HTR-8/SVneo (cell line): ENCODE measurements at places on chromosomes 11 and 22.

DNA sequence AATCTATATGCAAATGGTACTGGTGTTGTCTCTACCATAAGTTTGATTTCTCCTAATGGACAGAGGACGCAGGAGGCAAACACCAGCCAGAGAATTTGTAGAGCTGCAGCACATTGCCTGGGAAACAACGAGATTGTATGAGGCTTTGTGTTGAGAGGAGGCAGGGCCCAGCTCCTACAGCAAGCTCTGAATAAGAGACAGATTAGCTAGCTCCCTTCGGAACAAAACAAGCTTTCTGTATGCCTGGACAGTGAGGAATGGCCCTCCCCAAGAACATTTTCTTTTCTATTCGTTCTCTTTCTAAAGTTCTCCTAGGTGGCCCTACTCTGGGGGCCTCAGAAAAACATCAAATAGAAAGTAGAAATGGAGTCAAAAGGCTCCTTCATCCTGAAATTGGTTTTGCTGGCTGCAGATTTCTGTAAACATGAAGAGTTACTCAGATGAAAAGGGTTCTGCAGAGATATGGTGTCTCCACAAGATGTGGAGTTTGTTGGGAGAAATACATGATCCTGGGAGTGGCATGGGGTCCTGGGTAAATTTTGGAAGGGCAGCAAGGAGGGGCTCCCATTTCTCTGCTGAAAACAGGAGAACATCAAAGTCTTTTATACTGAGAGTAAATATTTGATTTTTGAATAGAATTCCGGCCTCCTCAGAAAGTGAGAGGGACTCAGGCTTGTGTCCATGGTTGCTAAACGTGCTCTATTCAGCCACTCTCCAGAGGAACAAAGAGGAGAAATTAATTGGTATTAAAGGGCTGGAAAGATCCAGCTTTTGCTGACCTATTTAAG is 6.8 kb upstream of the HEPACAM start:
- no peak for DNase-seq

DNA sequence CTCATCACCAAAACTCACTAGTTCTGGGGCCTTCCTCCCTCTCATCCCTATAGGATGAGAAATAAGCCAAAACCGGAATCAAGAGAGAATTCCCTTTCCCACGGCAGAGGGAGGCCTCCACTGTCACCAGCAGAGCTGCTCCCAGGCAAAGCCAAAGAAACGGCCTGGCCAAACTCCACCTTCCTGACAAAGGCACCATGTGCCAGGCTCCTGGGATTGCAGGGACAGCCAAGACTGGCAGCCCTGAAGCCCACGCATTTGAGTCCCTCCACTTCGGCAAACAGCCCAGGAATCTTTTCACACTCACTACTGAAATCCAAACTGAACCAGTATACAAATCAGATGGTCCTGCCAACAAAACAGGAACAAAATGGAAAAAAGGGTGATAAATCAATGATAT is 6.1 kb downstream of the SMCO4 start:
- no peak for DNase-seq

- no peak for DNase-seq
These were observed 33.3 kb downstream of the PRDM11 start for GRCh38 chr11:45179686-45180178.

DNA sequence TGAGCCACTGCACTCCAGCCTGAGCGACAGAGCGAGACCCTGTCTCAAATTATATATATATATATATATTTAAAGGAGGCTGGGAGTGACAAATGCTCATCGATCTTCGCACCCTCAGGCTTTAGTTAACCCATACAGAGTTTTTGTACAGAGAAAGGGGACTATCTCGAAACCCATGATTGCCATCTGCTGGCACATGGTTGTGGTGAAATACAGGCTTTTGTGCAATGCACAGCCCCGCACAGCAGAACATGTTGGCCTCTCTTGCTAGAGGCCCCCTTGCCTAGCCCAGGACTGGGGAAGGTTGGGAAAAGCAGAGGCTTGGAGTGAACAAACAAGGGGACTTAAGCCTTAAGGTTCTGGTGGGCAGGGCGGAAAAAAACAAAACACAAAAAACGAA is 3.6 kb downstream of the MYBPC3 start:
- DNase-seq = peak; percentile 53

DNA sequence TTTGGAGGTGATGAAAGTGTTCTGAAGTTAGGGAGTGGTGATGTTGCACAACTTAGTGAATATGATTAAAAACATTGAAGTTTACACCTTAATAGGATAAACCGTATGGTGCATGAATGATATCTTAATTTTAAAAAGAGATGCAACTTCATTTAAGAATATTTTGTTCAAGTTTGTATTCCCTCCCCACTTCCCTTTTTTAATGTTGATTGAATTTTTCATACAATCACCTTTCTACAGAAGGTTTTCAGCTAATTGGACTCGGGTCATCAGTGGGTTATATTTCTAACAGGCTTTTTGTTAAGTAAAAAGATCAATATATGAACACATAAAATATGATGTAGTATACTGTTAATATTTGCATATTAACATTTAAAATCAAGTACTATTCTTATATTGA is 72.6 kb downstream of the DDIAS start:
- DNase-seq = no peak

- peak; percentile 14 for DNase-seq
These were observed 2.2 kb upstream of the OR52H1 start for GRCh38 chr11:5550440-5551095.

GRCh38 chr11:27183672-27184457 is 143.2 kb downstream of the BBOX1 start:
- peak; percentile 28 for DNase-seq

DNA sequence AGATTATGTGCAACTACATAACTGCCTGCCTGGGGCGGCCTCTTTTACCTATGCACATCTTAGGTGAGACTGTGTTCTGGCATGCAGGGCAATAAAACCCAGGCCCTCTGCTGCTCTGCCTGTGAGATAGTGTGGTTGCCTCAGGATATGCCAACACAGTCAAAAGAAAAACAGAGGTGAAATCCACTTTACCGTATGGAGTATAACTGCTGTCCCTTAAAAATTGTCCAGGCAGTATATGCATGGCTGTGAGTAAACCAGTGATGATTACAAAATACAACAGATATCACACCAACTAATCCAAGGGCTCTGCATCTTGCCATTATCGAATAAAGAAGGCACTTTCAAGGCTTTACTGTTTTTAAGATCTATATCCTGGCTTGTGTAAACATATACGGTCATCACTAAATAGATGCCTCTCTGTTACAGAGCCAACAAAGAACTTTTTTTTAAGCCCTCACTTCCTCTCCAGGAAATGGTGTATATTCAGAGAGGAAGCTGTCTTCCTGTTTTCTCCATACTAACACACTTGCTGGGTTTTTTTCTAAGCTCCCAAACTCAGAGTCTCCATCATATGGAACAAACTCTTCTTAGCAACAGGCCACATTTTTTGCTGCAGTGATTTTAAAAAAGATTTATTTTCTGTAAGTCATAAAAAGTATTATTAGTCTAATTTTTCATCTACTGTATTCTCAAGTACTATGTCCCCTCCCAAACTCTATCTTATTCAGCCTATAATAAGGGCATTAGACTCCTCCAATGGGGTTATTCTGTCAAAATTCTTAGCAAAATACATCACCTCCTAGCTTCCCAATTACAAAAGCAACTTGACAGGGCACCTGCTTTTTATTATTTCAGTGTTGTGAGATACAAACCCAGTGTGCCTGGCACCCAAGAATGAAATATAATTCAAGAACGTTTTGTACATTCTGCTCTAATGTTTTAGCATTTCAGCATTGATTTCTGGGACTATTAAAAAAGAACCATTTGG is 135.2 kb downstream of the MAML2 start:
- no peak for DNase-seq

- no peak for DNase-seq
These were observed 9.2 kb upstream of the IL10RA start for GRCh38 chr11:117977029-117977428.
